Stimulated activated CD8-positive, alpha-beta memory T cell treated with anti-CD3 and anti-CD28 coated beads, Interleukin-7, amount 100 ng/mL, for 4 hours (primary cell): ENCODE measurements at places on chromosomes 3 and 15.

DNA sequence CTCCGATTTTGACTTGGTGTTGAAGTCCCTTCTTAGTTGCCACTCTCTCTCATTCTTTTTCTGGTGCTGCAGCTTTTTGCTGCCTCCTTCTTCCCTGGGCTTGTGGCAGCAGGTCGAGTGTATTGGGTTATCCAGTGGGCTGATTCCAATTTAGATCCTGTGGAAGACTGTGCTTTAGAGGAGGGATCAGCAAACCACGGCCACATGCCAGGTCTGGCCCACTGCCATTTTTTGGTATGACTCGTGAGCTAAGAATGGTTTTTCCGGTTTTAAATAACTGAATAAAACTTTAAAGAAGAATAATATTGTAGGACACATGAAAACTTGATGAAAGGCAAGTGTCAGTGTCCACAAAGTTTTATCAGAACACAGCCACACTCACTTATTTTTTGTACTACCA lies 330.5 kb downstream of the ROBO2 start:
- no peak for DNase-seq

DNA sequence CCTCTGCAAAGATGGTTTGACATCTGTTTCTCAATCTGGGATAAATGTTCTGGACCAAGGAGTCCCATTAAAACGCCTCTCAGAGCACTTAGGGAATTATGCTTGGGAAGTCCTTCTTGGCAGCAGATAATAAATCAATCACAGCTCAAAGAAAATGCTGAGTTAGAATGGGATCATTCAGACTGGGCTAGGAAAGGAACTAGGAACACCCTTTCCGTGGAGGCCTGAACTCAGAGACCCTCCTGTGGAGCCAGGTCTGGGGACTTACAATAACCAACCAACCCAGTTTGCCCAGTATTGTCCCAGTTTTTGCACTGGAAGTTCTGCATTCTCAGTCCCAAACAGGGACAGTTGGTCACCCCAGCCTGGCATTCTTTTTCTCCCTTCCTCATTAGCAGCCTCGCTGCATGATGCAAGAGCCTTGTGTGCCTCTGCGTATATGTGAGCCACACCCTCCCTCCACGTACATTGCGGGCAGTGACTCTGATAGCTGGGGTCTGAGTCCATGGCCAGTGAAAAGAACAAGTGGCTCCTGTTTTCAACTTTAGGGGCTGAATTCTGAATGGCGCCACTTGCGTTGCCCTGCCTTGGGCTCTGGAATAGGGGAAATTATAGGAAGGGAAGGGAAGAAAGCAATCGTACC lies 88.7 kb downstream of the SEMA5B start:
- no peak for DNase-seq

- DNase-seq = no peak
These were observed 8.0 kb upstream of the KBTBD8 start for GRCh38 chr3:66989860-66990696.

- DNase-seq = no peak
These were observed 772 bp downstream of the FAM81A start for GRCh38 chr15:59438625-59439290.

DNA sequence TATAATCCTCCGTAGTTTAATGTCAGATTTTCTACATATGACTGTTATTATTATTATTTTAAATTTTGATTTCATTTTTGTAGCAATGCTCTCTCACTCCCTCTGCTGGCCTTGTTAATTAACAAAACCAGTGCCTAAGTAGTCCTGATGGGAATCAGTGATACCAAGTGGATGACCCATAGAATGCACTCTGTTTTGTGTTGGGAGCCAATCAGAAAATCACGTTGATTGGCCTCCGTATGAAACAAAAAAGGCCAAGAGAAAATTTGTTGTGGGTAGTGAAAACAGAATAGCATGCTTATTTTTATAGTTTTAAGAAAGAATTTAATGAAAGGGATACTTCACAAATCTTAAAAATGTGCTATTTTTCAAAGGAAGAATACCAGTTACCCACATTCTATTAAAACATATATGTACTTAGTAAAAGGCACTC lies 34.4 kb upstream of the MEIS2 start:
- DNase-seq = no peak

DNA sequence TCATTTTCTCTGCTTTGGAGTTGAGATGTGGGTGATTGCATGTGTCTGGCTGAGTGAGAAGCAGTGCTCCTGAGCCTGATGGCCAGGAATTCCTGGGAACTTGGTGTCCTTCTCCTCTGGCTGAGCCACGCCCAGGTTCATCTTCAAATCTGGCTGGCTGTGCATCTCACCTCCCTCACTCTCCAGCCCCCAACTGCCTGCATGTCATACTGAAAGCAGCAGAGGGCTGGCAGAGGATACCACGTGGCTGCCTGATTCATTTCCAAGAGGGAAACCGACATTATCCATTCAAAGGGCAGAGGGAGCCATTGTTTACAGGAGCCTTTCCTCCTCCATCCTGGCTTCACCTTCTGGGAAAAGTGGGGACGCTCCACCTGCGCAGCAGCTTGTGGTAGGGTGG lies 57.4 kb downstream of the ABHD5 start:
- no peak for DNase-seq

DNA sequence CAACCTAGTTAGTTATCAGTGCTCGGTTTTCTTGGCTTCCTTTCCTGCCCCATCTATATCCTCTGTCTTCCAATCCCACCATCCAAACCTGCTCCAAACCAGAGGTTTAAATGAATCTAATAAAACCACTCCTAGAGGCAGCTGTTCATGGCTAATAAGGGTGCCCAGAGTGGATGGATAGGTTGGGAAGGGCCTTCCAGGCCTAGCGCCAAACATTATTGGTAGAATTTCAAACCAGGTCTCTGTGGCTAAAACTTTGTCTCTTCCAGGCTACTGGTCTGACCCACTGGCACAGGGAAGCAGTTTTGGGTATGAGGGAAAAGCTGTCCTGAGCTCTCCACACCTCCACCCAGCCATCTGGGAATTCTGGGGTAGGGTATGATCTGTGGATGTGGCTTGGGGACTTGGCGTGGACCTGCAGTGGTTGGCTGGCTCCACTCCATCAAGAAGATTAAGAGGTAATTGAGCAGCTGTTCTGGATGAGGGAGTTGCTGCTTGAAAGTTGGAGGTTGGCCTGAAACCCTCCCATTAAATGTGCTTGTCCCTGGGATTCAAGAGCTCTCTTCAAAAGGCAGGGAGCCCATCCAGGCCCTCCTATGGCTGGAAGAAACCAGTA lies 29.3 kb upstream of the INSYN1 start:
- DNase-seq = no peak

GRCh38 chr3:43871627-43872245 lies 181.0 kb downstream of the ABHD5 start:
- DNase-seq = no peak

DNA sequence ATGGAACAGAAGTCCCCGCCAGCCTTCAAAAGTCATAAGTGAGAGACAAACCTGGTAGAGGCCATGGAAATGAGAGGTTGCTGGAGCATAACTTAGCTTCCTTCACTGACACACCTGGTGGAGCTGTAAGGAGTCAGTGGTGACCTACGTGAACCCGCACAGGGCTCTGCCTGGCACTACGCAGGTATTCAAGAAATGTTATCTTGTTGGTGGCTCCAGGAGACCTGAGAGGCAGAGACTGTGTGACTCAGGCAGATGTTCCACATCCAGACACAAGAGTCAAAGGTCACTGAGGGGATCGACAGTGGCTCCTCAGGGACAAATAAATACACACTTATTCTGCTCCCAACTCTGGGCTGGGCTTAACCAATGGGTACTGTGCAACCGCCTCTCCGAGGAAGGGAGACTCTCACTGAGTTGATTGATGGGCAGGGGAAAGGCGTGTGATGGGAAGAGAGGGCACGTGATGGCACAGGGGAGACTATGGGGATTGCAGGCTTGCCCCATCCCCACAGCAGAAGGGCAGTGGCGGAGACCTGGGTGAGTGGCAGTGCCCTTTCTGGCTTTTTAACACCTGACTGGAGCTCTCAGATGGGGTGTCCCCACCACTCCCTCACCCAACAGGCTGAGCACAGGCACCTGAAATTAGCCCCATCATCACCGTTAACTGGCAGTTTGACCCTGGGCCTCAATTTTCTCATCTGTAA lies 111.7 kb upstream of the SMAD3 start:
- DNase-seq = no peak

GRCh38 chr3:184766555-184767261 lies 45.3 kb upstream of the VPS8 start:
- DNase-seq = no peak

DNA sequence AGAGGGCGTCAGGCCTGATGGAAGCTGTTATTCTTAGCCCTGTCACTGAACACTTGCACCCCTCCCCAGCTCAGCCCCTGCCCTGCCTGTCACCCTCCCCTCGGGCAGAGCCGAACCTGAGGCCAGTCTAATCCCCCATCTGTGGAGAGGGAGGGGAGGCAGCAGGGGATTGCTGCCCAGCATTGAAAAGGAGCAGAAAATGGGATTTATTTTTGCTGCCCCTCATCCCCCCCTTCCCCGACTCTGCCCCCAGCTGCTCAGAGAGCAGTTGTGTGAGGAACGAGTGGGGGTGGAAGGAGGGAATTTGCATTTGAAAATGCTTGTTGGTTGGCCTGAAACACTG lies 71.6 kb downstream of the EPHB3 start:
- no peak for DNase-seq

DNA sequence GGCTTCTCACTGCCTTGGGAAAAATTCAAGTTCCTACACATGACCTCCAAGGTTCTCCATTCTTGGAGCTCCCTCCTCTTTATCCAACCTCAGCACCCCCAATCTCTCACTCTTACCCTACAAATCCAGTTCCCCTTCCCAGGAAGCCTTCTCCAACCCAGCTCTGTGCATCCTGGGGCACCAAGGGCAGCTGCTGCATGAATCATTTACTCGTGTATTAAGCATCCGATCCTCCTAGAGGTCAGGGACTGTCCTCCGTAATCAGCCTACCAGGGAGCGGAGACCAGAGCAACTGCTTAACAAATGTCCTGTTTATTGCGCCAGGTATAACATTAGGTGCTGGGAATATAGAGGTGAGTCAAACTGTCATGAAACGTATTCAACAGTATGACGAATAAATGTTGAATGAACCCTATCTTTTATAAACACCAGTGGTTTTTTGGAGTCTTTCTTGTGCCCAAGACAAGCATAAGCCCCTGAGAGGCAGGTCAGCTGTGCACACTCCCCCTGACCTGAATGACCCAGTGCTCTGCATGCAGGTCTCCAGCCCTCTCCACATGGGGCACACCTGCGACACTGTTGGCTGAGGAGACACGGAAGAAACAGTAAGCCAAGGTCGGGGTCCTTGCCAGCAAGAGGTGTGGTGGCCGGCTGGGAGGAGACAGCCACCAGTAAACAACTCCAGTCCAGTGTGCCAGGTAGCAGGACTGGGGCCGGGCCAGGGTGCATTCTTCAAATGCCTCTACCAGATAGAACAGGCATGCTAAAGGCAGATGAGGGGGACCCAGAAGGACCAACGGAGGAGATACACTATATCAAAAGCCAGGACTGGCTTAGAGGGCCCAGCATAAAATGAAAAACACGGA lies 27.6 kb downstream of the ANP32A start:
- DNase-seq = no peak

DNA sequence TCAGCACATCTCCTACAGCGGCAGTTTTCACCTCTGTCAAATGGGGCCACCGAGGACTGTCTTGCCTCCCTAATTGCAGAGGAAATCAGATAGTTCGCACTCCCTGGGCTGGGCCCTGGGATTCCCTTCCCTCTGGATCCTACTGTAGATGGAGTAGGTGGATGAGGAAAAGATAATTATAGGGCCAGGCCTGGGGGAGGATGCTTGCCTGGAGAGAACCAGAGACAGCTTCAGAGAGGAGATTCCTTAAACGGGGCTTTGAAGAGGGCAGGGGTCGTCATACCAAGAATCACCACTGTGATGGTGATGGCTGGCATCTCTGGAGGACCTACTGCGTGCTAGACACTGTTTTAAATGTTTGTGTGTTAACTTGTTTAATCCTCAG lies 50.8 kb upstream of the SLC6A6 start:
- DNase-seq = no peak

- no peak for DNase-seq
These were observed 99.2 kb downstream of the AGBL1 start for GRCh38 chr15:86178845-86179244.

GRCh38 chr15:61079529-61079928 lies 149.6 kb downstream of the RORA start:
- DNase-seq = no peak

DNA sequence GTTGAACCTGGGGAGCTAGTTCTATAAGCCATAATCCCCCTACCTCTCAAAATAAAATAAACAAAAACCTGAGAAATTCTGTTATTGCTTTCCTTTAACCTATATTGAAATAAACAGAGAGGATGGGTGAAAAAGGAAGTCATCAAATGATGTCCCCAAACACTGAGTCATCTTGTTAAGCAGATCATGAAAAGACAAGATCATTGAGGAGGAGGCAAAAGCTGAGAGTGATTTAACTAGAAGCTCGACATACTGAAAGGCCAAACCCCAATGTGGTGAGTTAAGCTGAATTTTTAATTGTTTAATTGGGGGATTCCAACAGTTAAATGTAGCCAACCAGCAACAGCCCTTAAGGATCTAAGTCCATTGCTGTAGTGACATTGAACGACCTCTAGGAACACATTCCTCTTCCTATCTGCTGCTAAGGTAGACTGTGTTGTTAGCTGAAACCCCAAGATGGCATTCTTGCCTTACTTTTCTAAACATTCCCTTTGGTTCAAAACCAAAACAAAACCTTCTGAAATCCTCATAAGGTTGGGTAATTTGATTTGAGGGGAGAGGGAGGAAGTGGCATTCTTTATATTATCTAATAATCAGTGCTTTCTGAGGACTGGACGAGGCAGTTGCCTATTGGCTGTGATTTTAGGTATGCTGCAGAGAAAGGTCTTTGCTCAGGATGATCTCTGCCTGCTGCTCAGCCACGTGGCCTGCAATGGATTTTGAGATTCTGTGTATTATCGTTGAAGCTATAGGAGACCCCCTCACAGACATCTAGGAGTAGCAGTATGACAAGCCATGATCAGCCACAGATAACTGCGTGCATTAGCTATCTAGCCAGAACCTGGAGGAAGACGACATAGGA lies 62.7 kb upstream of the BNIP2 start:
- DNase-seq = no peak
